ENCODE measurements at places on chromosomes 3 and 15.

DNA sequence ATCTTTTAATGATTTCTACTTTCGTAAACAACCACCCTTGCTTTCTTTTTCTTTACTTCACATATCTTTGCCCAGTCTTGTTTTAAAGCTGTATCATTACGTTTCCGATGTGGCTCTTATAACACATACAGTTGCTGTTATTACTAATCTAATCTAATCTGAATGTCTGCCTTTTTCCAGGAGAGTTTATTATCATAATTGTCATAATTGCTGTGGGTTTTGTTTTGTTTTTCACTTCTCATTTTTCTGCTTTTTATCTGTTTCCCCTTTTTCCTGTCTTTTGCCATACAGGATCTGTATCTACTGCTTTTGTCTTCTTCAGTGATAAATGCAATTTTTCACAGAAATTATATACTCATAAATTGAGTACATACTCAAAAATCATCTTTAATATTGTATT, 24.9 kb downstream of the HACL1 start:
- no peak for DNase-seq

DNA sequence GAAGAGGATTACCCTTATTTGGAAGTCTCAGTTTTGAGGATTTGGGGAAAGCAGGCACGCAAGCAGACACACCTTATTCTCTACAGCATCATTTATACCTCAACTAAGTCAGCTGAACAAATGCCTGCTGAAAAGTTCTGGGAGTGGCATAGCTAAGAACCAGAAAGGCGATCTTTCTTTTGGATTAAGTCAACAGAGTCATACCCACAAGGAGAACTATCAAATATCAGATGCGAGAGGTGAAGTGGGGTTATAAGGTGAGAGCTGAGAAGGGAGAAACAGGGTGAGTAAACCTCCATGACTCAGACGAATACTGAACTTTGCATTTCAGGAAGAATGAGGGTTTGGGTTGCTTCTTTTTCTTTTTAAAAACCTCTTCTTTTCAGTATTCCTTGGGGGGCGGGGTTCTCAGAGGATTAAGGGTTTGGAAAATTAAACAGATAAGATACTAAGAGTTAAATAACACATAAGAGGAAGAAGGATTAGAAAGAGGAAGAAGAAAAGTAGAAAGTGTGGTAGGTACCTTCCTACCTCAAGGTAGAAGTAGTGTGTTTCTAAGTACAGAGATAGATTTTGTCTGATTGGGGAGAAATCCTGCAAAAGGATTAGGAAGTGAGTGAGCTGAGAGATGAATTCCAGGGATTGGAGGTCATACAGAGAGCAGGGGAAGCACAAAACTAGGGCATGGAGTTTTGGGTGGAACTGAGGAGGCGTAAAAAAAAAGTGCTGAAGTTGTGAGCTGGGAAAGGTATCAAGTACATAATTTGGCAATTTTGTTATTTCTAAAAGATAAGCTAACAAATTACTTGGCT, 41.3 kb upstream of the ICE2 start:
- no peak for DNase-seq

DNA sequence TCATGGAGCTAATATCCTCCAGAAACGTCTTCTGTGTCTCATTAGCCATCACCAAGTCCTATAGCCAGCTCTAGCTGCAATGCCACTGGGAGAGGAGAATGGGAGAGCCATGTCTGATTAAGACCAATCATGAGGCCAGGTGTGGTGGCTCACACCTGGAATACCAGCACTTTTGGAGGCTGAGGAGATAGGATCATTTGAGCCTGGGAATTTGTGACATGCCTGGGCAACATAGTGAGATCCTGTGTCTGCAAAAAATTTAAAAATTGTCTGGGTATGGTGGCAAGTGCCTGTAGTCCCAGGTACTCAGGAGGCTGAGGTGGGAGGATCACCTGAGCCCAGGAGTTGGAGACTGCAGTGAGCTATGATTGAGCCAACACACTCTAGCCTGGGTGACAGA, 13.1 kb downstream of the MGLL start:
- no peak for DNase-seq

GRCh38 chr15:57321485-57321884, 54.8 kb upstream of the CGNL1 start:
- DNase-seq: no peak

DNA sequence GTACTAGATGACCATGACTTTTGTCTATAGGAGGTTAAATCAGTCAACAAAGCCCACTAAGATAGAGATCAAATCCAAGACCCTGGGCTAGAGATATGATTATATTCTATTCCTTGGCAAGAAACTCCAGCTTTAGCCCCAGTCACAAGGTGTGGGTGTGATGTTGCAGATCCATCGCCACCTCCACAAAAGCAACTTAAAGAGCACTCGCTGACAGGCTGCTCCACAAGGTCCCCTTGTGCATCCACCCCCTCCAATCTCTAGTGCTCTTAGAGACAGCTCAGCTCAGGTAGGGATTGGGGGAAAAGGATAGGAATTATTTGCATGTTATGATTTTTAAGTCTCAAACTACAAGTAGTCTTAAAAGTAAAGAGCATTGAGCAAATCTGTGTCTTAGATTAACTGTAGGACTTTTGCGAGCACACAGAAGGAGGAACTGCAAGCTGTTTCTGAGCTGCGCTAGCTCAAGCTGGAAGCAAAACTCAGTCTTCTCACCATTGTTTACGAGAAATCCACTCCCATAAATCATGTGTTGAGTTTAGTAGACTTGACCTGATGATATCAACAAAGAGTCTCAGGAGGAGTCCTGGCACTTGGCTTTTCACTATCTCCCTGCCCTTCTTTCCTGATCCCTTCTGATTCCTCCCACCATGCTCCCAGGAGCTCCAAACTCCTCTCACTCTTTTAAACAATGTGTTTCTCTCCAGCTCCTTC, 177.6 kb downstream of the STAC start:
- no peak for DNase-seq

DNA sequence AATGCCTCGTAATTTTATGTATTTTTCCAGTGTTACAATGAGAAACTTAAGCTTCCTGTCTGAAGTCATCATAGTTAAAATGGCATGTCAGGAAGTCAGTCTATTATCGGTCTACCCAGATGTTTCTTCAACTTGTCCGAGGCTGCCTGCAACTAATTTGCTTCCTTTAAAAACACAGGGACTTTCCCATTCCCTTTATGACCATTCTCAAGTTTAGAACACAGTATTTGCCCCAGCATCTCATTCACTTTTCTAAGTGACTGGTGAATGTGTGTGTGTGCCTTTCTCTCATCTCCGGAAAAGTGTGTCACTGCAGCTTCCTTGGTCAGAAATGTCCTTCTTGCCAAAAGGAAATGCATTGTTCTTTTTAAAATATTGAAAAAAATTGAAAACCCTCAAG, 466.6 kb downstream of the RAP2B start:
- DNase-seq: no peak

DNA sequence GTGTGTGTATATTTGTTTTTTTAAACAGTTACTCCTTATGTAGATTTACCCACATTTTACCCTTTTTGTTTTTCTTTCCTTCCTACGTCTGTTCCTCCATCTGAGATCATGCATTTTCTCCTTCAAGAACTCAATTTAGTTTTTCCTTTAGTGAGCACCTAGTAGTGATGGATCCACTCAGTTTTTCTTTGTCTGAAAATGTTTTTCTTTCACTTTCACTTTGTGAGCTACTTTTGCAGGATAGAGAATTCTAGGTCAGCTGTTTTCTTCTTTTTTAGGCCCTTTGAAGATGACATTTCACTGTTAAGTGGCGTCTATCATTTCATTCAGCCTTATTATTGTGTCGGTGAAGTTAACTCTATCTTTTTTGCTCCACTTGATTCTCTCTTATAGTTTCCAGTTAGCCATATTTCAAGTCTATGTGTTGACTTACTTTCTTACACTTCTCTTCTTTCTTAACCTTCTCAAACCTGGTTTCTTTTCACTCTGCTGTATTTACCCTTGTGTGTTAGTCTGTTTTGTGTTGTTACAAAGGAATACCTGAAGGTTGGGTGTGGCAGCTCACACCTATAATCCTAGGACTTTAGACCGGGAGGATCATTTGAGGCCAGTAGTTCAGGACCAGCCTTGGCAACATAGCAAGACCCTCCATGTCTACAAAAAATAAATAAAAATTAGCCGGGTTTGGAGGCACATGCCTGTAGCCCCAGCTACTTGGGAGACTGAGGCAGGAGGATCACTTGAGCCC, 55.8 kb downstream of the PRKCI start:
- DNase-seq: no peak

DNA sequence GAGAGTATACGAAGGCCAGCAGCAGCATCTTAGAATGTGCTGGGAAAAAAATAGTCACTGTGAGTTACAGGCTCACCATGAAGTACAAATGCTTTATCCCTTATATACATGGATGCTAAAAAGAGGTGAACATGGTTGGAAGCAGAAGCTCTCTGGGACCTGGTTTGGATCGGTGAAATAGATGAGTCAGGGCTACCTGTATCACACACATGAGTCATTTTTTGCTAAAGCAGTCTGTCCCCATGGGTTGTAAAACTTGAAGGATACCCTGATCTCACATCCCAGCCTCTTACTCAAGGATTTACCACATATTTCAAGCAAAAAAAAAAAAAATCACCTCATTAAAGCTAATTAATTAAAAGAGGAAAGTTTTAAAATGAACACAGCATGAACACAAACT, 6.9 kb upstream of the SERPINI2 start:
- no peak for DNase-seq

GRCh38 chr3:138912237-138912636, 34.7 kb downstream of the FOXL2 start:
- DNase-seq: no peak

DNA sequence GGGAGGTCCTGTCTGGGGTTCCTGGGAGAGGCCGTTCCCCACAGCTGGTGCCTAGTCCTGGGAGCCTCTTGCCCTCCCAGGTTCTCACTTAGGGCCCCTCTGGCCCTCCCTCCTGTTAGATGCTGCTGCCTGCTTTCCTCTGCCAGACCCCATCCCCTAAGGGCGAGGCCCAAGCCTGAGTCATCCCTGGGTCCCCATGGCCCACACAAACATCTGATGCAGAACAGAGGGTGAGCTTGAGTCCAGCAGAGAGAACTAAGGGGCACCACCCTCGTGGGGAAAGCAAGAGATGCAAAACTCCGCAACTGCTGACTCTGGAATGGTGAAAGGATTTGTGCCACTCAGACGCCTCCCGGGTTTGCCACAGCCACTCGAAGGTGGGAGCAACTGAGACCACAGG, 58.8 kb upstream of the TRPM1 start:
- DNase-seq: no peak

GRCh38 chr3:115632026-115632425, 8.7 kb downstream of the GAP43 start:
- DNase-seq: no peak

- DNase-seq: no peak
These were observed 74.0 kb upstream of the POLG start for GRCh38 chr15:89408372-89409183.

DNA sequence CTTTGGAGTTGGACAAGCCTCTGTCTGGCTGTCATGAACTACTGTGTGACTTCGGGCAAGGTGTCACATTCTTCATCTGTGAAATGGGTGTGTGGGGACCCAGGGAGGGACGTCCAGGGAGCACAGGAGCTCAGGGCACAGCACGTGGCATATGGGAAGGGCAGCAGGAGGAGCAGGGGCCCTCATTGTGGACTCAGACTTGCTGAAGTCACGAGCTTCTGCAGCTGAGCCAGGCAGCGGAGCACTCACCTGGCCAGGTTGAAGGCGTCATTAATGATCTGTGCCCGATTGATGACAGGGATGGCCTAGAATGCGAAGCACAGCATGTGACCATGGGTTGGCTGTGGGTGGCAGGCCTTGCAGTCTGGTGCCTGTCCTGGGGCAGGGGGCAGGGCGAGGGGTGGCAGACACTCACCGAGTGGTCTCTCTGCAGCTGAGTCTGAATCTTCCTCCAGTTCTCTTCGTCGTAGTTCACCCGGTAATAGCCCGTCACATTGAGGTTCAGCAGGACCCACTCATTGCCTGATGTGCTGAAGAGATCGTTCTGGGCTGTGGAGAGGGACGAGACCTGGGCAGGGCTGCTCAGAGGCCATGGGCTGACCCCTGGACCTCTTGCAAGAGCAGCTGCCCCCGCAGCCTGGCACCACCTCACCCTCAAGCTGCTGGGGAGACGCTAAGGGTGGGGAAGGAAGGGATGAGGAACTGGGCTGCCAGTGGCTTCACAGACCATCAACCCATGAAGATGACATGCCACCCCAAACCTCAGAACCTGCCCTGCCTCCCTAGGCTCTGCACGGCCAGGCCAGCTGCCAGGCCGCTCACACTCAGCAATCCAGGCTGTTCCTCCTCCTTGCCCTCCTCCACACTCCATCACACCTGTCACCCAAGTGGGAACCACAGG, 15.4 kb downstream of the ANPEP start:
- DNase-seq: no peak

- no peak for DNase-seq
These were observed 36.2 kb upstream of the LRTM1 start for GRCh38 chr3:54964081-54964480.

- no peak for DNase-seq
These were observed 18.4 kb upstream of the PLSCR4 start for GRCh38 chr3:146269271-146269670.

- no peak for DNase-seq
These were observed 867.1 kb downstream of the NAALADL2 start for GRCh38 chr3:175726228-175726627.

DNA sequence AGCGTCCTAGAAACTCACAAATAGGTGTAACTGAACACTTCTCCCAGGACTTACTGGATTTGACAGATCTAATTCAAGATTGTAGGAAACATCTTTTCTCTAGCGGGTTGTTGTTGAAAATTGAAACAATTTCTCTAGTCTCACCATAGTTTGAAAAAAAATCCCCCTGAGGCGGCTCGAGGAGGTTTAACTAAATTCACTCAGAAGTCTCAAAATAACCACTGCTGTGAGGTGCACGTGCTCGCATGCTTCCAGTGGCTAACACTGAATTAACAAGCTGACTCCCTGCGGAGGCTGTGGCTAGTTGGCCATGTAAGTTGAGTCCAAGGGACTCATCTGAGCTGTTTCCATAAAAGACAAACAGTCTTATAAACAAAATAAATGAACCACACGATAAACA, 503.9 kb downstream of the OCA2 start:
- no peak for DNase-seq

GRCh38 chr3:100082714-100083113, 31.6 kb downstream of the FILIP1L start:
- no peak for DNase-seq

DNA sequence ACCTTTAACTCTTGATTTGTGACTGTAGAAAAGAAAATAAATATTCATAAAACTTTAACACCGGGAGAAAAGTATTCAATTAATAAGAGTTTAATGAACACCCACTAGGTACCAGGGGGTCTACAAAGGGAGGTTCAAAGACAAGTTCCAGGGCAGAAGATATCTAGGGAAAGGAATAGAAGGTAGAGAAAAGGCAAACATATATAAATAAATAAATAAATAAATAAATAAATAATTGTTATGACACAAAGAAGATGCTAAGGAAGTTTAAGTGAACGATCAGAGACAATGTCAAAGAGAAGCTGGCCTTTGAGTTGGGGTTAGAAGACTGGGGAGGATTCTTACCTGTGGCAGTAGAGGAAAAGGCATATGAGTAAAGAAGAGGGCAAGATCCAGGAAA, 123.8 kb downstream of the NEDD4 start:
- no peak for DNase-seq

- DNase-seq: peak; percentile 69
These were observed 39.7 kb upstream of the VEPH1 start for GRCh38 chr3:157542711-157543500.

- DNase-seq: peak; percentile 8
These were observed 155.0 kb downstream of the EPHA3 start for GRCh38 chr3:89262309-89262929.

GRCh38 chr3:76063811-76064210, 278.5 kb upstream of the ZNF717 start:
- no peak for DNase-seq
